ENCODE measurements at places on chromosomes 6 and 20. TPM values are rescaled to one million over a fixed set of nuclear protein-coding genes. Genes with fewer than 3 reads are reported as not detected.

Gene PLA2G7
- not detected for total RNA-seq

DNA sequence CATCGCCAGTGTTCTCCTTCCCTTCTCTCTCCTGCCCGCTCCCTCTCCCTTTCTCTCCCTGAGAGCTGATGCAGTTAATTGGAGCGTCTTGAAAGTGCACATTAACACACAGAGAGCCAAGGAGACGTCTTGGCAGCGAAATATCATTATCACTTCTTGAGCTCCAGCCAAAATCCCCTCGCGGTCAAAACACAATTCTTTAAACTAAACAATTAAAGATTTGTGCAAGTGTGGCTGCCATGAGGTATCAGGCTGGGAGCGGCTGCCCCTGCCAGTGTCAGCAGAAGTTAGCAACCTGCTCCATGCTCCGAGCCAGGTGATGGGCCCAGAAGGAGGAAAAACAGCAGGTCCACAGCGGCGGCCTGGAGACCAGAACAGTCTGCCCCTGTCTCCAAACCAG, 100.9 kb upstream of the FOXP4 start:
- DNase-seq: no peak

GRCh38 chr20:61404303-61404702, 152.2 kb downstream of the CDH4 start:
- no peak for DNase-seq

GRCh38 chr6:15622045-15622740, 40.6 kb downstream of the DTNBP1 start:
- DNase-seq: no peak

Gene KIAA1755
- not detected for total RNA-seq

Gene SOX4
- 3.5 TPM for total RNA-seq

Gene TMEM217
- total RNA-seq: 6.8 TPM

DNA sequence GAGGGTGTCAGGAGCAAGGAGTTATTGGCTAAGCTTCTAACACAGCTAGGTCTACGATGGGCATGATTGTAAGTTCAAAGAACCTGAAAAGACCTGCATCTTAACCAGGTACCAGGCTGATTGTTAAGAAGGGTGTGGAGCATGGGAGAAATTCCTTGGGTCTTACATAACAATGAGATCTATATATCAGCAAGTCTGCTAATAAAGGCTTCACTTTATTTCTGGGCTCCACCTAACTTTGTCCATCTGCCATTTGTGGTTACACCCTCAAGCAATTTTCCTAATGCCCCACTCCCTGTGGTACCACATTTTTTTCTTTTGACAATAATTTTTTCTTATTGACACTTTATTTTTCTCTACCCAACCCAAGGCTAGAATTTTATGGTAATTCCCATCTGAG, 223.5 kb upstream of the JAG1 start:
- DNase-seq: no peak

Gene CD93
- total RNA-seq: 2.0 TPM
